ENCODE measurements at places on chromosomes 2 and 18.
A peak's percentile ranks its signal among the peaks of the same experiment; 100 is the strongest.

GRCh38 chr18:36381075-36381474, 83.6 kb downstream of the FHOD3 start:
- DNase-seq: no peak

GRCh38 chr2:128380961-128381938, 62.6 kb upstream of the HS6ST1 start:
- DNase-seq: no peak

DNA sequence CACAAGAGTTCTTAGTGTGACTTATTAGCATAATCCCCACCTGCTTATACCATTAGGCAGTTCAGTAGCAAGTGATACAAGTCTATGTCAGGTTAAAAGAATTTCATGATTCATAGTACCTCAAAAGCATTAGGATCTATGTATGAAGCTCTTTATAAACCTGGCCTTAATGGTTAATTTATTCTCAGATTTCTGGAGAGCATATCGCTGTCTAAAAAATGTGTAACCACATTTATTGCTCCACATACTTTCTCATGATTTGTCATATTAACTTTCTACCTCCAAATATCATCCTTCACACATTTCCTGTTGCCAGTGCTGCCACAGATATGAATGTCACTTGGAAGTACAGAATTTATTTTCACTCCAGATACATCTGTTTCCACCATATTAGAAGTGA, 332.8 kb upstream of the MAP2 start:
- no peak for DNase-seq

DNA sequence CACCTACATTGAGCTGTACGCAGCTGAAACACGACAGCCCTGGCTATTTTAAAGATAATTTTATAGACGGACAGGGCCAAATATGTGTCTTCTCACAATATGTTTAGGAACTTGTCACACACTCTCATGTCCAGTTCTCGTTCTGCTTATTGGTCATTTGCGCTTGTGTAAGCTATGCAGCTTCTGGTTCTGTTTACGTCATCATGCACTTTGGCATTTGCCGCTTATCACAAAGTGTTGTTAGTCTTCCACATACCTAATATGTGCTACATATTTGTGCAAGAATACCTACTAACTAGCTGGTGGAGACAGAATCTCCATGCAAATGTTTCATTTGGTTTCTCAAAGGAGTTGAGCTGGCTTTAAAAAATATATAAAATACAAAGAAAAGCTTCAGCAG, 7.5 kb upstream of the ZNF516 start:
- no peak for DNase-seq

DNA sequence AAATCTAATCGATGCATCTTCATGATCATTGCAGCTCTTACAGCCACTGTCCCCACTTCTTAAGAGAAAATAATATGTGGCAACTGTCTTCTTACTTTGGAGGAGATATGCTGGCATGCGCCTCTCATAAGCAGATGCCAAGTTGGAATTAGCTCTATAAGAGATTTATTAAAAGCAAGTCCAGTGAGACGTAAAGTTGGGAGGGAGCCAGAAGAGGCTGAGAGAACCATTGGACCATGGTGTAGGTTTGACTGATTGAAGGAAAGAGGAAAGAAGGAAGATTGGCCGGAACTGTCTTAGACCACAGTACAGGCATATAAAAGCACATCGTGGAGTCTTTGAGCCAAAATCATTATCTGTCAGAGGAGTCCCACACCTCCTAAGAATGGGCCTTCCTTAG, 265.7 kb upstream of the ZC3H15 start:
- no peak for DNase-seq

- DNase-seq: no peak
Observed at GRCh38 chr2:138671566-138671965, 108.6 kb downstream of the NXPH2 start.

DNA sequence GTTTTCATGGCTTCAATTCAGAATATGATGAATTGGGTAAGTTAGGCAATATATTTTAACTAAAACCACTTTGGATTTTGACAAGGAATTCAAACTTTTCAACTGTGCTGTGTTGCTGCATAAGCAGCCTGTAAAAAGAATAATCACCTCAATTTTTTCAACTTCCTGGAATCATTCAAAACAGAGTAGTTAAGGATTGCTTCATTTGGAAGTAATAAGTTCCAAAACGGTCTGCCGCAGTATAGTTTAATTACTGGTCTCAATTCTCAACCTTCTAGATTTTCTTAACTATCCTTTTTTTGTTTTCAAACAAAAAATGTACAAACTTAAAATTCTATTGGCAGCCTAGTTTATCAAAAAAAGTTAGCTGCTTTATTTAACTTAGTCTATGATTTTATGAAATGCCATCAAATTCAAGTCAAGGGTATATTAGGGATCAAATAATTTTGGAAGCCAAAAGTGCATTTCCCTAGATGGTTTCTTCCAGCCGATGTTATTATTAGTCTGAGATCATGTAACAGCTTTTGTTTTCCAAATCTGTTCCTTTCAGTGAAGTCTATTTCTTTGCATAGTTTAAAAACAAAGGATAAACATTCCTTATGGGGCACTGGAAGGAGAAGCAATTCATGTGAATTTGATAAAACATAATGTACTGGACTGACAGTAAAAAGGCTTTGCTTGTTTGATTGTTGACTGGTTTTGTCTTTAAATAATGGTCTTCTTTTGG, 76.1 kb upstream of the ETAA1 start:
- DNase-seq: no peak

GRCh38 chr18:48408727-48409590, at the start of gene ZBTB7C:
Gene ZBTB7C, minus strand, starts transcription at chr18:48409383.
- DNase-seq: no peak

GRCh38 chr2:233460726-233461441, 105.7 kb downstream of the USP40 start:
- DNase-seq: no peak

DNA sequence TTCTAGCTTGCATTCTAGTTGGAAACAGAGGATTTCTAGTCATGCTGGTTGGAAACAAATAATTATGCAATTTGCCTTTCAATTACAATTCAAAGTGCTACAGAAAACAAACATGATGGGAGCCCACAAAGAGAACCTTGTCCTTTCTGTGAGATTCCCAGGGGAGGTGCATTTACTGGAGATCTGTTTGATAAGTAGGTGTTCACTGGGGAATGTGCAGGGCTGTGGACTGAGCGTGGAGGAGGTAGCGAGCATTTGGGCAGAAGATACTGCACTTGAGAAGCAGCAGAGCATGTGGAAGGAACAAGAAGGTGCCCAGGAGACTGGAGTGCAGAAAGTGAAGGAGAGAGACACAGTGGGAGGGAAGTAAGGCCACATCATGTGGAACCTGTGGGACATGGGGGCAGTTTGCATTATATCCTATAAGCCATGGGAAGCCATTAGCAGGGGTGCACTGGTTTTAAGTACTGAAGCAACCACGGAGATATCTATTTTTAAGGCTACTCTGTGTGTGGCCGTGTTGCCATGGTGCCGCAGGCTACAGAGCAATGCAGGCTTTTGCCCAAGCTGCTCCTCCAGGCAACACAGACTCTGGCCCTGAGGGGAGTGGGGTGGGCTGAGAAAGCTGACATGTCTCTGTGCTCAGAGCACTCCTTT, 154.0 kb downstream of the ANTXR1 start:
- no peak for DNase-seq

- DNase-seq: no peak
Observed at GRCh38 chr2:61911510-61911909, 6.0 kb downstream of the COMMD1 start.

DNA sequence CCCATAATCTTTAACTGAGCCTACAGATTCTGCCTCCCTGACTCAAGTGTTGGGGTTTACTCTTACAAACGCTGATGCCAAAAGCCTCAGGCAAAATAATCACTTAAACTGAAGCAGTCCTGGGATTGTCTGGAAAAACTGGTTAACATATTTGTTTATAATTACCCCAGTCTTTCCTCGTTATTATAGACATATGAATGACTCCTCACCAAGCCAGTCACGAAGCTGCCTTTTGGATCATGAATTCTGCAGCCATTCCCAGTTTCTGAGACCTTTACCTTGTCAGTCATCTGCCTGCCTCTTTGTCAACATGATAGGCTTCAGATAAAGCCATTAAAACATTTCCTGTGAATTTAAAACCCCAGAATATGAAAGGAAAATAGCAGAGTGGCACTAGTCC, 46.4 kb downstream of the MREG start:
- no peak for DNase-seq

DNA sequence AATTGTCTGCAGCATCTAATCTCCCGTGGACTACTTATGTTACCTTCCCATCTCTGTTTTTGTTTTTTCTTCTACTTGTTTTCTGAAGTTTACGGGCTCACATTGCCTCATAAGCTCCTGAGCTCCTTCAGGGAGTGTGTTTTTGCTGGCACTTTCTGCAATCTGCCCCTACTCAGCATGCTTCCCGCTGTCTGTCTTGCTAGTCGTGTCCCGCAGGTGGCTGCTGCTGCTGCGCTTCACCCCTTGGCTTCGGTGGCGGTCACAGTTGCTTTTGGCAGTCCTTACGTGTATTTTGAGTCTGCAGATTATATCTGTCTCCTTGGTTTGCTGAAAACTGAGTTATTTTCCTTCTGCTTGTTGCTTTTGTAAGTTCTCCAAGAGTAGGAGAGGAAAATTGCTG, 37.3 kb downstream of the FER1L5 start:
- peak; percentile 24 for DNase-seq

GRCh38 chr2:239825705-239825979, 199.5 kb downstream of the NDUFA10 start:
- no peak for DNase-seq

DNA sequence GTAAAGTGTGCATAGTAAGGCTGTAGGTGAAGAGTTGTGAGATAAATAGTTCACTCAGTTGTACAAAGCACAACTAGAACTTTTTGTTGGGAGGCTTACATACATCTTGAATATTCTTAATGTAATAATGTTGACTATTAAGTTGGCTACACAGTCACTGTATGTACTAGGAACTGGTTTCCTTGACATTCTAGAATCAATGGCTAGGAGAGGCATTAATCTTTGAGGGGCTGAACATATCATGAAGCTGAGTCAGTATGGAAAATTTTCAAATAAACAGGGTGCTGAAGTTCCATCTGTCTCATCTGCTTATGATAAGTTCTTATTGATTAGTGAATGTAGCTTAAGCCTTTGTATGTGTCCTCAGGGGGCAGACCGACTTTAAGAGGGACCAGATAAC, 23.4 kb downstream of the METTL21A start:
- DNase-seq: no peak

DNA sequence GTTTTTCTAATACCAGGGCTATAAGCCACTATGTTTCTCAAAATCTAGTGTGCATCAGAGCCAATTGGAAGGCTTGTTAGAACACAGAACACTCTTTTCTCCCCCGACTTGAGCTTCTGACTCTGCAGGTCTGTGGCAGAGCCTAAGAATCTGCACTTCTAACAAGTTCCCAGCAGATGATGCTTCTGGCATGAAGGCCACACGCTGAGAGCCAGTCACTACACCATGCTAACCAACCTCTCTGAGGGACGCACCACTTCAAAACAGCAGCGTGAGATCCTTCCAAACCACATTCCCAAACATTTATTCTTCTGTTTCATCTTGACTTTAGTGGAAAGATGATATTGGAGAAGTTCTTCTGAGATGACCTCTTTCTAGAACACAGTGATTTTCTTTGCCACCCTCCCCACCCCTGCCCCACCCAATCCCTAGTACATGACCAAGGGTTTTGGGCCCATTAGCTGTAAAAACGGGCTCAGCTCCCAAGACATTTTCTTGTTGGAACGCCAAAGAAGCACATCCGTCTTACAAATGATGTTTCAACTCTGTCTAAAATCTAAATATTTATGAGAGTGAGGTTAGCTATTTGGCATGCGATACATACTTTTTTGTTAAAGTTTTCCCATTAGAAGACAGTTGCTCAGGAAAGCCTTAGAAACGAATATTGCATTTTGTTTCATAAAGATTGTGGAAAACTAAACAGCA, 391.9 kb downstream of the TMEM182 start:
- no peak for DNase-seq

DNA sequence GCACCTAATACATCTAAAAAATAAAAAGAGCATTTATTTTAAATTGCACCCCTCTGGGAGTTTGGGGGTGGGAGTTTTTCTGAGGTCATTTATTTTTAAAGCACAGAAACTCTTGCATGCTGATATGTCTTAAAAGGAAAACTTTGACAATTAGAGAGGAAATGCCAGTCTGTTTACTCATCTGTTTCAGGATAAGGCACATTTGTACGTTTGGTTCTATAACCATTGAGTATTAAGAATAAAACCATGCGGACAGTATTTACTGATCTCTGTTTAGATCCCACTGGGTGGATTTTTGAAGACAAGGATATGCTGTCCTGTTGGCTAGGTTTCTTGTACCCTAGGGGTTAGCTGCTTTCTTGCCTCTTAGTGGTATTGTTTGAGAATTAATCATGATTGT, 122.9 kb downstream of the TANC1 start:
- DNase-seq: no peak

DNA sequence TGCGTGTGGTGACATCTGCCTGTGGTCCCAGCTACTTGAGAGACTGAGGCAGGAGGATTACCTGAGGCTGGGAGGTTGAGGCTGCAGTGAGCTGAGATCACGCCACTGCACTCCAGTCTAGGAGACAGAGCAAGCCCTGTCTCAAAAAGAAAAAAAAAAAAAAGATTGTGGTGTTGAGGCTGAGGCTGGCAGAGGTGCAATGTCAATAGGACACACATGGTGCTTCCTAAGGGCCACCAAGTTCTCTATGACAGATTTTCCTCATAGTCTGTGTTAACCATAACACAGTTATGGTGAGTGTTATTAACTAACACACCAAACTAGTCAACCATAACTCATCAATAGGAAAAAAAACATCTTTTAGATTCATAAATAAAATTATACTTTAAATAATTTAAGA, 494.4 kb downstream of the TMX3 start:
- no peak for DNase-seq
